NCI-H1436 treated with DMSO at 0.1 percent for 48 hours (cell line): ENCODE measurements at places on chromosomes 7 and 10.

DNA sequence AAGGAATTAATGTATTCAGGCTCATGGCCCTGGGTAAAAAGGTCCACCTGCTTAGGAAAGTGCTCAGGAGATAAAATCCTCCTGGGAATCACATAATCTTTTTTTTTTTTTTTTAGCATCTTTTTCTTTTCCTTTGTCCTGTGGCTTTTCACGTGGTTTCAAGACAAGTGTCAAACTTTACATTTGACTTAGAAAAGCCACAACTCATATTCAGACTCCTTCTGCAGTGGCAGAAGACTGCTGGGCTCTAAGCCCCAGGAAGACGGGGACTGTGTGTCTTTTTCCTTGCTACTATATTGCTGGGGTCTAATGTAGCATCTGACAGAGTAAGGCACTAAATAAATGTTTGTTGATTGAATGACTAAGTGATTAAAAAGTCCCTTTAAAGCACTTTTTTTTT, 127.5 kb upstream of the ANKRD1 start:
- DNase-seq = no peak

DNA sequence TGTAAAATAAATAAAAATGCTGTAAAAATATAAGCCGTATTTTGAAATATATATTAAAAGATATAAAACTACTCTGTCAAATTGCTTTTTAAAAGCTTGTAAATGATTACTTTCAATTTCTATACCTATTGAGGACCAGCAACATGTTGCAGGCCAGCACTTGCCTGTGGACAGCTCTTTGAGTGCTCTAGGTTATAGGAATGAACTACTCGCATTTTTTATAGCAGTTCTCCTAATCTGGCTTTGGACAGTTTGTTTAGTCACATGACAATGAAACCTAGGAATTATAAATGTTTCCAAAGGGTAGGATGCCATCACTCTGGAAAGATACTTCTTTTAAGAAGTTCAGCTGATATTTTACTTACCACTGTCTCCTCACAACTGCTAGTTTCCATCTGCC, 117.7 kb upstream of the PTPRZ1 start:
- DNase-seq = no peak

DNA sequence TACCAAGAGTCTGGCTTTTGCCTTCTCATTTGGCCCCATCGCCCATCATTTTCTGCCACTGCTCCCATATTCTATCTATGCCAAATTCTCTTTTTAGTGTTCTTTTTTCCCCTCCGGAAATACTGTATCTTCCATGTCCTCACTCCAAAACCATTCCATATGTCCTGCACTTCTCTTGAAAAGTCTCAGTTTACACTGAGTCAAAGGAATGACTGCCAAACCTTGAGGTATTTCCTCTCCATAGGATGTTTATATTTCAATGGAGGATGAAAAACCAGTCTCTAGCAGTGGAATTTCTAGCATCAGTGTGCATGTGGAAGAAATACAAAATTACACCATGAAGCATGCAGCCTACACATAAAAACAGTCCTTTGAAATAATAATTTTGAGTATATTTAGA, 121.4 kb upstream of the PHYHIPL start:
- DNase-seq = no peak

DNA sequence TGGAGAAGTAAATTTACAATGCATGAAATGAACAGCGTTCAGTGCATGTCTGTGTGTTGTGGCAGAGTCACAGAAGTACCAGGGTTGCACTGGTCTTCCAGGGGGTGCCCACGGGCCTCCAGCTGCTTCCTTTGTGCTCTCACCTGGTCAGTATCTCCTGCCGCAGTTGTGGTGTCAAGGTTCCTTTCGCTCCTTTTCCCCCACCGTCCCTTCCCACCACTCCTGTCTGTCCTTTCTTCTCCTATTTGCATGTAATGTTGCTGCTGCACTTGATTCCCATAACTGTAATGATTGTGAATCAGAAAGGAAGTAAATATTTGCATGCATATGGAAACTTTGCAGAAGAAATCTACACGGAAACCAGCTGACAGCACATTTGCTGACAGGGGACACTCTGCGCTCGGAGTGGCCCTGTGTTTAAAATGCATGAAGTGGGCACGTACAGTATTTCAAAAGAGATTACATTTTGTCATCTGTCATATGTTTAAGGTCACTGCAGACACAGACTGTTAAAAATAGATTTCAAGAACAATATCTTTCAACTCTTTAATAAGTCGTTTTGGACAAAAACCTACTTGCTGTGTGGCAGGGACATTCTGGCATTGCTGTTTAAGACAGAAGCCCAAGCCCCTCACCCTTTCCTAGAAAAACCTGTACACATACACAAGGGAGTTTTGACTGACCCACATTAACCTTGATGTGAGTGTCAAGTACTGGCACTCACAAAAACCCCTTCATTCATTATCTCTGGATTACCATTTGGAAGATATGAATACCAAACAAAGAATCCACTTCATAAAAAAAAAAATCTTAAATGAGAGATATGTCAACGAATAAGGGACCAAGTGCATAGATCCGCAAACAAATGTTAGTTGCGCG, 336.7 kb upstream of the KLF6 start:
- DNase-seq = no peak

DNA sequence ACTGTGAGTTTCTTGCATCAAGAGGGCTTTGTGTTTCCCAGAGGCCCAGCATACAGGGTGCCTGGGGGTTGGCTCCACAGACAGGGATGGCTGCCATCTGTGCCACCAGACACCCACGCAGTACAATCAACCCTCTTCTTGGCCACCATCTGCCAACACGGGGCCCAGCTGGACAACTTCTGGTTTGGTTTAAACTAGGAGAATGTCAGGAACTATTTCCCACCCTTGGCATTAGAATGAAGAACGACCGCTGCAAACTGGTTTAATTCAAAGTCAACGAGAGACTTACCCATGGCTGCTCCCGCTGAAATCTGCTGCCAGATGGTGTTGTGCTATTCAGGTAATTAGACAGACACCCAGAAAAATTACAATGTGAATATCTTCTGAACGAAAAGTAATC, 27.8 kb downstream of the NMT2 start:
- DNase-seq = no peak

- DNase-seq = no peak
These were observed 298.4 kb downstream of the CCDC3 start for GRCh38 chr10:12703126-12703525.

DNA sequence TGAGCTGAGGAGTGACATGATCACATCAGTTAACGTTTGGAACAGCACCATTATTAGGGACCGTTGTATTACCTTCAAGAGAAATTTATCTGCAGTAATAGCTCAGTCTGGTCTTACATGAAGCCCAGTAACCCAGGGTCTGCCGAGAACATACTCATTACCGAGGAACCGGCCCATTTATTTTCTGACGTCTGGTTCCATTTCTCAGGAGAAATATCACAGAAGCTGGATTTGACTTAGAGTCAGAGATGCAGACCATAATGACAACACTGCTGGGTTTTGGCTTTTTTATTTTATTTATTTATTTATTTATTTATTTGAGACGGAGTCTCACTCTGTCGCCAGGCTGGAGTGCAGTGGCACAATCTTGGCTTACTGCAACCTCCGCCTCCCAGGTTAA, 163.1 kb downstream of the CCDC3 start:
- DNase-seq = no peak
